ENCODE measurements at places on chromosomes 4 and X. TPM values are rescaled to one million over a fixed set of nuclear protein-coding genes. Genes with fewer than 3 reads are reported as not detected.

- no peak for DNase-seq
- no peaks in the 10 kb centered on the region for H3K36me3 ChIP-seq
- H3K27me3 ChIP-seq = no peaks in the 10 kb centered on the region
- no peak overlapping the region for H3K27ac ChIP-seq
- no peaks in the 10 kb centered on the region for H3K4me1 ChIP-seq
These were observed 53.6 kb downstream of the KLHL13 start for GRCh38 chrX:118062817-118063615.

DNA sequence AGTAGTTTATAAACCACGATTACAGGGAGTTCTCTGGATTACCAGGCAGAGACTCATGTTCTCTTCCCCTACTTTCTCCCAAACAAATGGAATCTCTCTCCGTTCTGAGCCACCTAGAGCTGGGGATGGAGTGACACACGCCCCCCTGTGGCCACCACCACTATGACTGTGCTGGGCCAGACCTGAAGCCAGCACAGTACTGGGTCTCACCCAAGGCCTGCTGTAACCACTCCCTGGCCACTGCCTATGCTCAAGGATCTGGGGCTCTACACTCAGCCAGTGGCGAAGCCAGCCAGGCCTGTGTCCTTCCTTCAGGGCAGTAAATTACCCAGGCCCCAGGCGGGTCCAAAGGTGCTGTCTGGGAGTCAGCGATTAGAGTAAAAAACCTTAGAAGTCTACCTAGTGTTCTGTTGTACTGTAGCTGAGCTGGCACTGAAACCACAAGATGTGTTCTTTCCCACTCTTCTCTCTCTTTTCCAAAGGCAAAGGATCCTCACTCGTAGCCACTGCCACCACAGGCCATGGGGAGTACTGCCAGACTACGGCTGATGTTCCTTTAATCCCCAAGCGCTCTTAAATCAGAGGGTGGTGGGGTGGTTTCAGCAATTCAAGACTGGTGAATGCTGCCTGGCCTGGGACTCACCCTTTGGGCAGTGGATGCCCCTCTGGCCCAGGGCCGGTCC, 412.2 kb upstream of the ARX start:
- no peaks in the 10 kb centered on the region for H3K36me3 ChIP-seq
- H3K27ac ChIP-seq = no peak overlapping the region
- H3K4me1 ChIP-seq = no peaks in the 10 kb centered on the region
- DNase-seq = no peak
- H3K27me3 ChIP-seq = no peaks in the 10 kb centered on the region

GRCh38 chrX:136754651-136755050, 26.1 kb downstream of the ARHGEF6 start:
- no peak for DNase-seq
- no peaks in the 10 kb centered on the region for H3K4me1 ChIP-seq
- peaks cover 1% of the 10 kb centered on the region for H3K27me3 ChIP-seq
- no peak overlapping the region for H3K4me3 ChIP-seq

GRCh38 chrX:118964252-118964651, 10.2 kb upstream of the LONRF3 start:
- no peaks in the 10 kb centered on the region for H3K27me3 ChIP-seq
- H3K27ac ChIP-seq = no peak overlapping the region
- no peak for DNase-seq
- no peak overlapping the region for H3K4me3 ChIP-seq
- no peaks in the 10 kb centered on the region for H3K36me3 ChIP-seq
- no peaks in the 10 kb centered on the region for H3K4me1 ChIP-seq

DNA sequence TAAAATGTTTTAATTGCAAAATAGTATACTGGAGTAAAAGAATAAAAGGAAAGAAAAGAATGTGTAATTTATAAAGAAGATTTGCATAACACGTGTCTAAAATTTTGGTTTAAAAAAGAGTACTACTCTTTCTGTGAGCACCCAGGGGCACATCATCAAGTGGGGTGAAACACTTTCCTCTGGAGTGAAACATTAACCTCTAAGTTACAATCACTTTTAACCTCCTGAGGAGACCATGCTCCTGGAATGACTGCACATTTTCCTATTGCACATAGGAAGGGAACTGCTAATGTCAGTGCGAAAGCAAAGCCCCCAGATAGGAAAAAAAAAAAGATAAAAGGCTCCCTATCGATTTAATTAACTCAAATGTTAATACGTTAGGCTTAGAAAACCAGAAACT, 13.3 kb downstream of the VEGFC start:
- H3K36me3 ChIP-seq = no peaks in the 10 kb centered on the region
- no peak overlapping the region for H3K4me3 ChIP-seq
- no peaks in the 10 kb centered on the region for H3K4me1 ChIP-seq
- no peak for DNase-seq

GRCh38 chr4:24856586-24856985, 56.3 kb downstream of the CCDC149 start:
- H3K27ac ChIP-seq = no peak overlapping the region
- DNase-seq = no peak
- no peaks in the 10 kb centered on the region for H3K4me1 ChIP-seq
- H3K27me3 ChIP-seq = no peaks in the 10 kb centered on the region

DNA sequence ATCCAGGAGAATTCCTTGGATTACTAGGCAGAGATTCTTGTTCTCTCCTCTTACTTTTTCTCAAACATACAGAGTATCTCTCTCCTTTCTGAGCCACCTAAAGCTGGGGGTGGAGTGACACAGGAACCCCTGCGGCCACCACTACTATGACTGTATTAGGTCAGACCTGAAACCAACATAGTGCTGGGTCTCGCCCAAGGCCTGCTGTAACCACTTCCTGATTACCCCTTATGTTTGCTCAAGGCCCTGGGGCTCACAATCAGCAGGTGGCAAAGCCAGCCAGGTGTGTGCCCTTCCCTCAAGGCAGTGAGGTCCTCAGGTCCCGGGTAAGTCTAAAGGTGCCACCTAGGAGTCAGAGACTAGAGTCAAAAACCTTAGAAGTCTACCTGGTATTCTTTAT, 166.4 kb downstream of the PARM1 start:
- H3K27ac ChIP-seq = no peak overlapping the region
- H3K4me1 ChIP-seq = no peaks in the 10 kb centered on the region
- DNase-seq = no peak
- no peak overlapping the region for H3K4me3 ChIP-seq

DNA sequence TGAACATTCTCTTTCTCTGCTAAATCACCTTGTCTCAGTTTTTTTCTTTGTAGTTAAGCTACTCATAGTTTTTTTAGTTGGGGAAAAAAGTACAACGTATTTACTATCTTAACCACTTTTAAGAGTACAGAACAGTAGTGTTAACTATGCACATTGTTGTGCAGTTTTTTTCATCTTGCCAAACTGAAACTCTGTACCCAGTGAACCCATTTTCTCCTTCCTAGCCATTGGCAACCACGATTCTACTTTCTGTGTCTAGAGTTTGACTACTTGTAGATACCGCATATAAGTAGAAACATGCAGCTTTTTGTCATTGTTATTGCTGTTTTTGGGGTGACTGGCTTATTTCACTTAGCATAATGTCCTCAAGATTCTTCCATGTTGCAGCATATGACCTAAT, 10.0 kb downstream of the N4BP2 start:
- H3K36me3 ChIP-seq = no peaks in the 10 kb centered on the region
- no peaks in the 10 kb centered on the region for H3K27me3 ChIP-seq
- H3K4me3 ChIP-seq = no peak overlapping the region
- DNase-seq = no peak
- no peak overlapping the region for H3K27ac ChIP-seq

DNA sequence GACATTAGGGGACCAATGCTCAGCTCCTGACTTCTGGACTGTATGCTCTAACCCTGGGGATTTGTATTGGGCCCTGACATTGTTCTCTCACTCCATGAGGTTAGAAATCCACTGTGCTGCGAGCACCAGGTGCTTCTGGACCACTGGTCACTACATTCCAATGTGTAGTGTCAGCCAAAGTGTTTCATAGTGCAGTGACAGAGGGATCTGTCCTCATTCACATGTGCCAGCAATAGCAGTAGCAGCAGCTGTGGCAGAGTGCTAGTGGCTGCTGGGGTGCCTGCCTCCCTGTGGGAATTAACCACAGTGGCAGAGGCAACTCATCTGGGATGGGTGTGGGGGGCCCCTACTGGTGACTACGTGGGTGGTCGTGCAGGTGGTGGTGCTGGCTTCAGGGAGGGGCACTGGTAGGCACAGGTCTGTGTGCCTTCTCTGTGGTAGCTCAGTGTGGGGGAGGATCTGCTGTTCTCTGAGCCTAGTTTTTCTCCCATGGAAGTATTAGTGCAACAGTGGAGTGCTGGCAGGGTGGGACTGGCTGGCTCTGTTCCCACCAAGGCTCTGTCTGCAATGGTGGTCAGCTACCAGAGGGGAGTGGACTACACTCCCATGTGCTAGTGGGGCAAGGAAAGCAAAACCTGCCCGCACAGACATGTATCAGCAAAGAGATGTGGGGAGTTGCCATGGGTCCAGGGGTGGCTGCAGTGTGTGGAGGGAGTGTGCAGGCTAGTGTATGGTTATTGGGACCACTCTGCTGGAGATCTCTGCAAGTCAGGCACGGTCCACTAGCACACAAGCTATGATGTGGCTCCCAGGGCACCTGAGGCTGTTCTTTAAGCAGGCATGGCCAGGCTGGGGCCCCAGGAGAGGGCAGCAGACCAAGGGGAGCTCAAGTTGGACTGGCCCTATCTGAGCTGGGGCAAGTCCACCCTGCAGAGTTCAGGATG, 78.5 kb downstream of the SCLT1 start:
- no peaks in the 10 kb centered on the region for H3K4me1 ChIP-seq
- H3K27me3 ChIP-seq = no peaks in the 10 kb centered on the region

DNA sequence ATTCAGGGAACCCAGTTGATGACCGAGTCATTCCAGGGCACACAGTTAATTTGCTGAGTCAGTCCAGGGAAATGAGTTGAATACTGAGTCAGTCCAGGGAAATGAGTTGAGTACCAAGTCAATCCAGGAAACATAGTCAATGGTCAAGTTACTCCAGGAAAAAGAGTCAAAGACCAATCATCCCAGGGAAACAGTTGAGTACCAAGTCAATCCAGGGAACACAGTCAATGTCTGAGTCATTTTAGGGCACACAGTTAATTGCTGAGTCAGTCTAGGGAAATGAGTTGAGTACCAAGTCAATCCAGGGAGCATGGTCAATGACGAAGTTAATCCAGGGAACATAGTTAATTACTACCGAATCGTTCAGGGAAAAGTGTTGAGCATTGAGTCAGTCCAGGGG, 754.4 kb downstream of the NLGN4X start:
- H3K27me3 ChIP-seq = no peaks in the 10 kb centered on the region
- no peak for DNase-seq
- H3K36me3 ChIP-seq = no peaks in the 10 kb centered on the region
- no peak overlapping the region for H3K27ac ChIP-seq
- H3K4me1 ChIP-seq = no peaks in the 10 kb centered on the region

LIMCH1 gene
- total RNA-seq = not detected

IL13RA2 gene
- total RNA-seq = not detected

XIAP gene
- total RNA-seq = 53.0 TPM

CYBB gene
- total RNA-seq = not detected

RBM47 gene
- 2.5 TPM for total RNA-seq
